ENCODE measurements at places on chromosomes 7 and 10.

- no peak for DNase-seq
Observed at GRCh38 chr7:159139202-159139601, 5.5 kb downstream of the VIPR2 start.

DNA sequence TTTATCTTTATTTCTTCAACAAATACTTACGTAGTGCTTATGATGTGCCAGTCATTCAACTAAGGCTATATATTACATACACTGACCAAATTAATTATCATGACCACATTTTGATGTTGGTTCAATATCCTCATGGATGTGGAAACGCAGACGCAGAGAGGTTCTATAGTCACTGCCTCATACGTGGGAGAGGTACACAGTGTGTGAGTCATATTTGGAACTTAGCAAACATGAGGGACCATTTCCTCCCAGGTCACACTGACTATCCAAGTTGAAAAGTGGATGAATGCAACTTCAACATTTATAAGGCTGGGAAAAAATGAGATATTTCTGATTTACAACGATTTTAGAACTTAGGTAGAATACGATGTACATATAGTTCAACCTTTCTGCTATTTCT lies 113.6 kb downstream of the PRLHR start:
- no peak for DNase-seq

DNA sequence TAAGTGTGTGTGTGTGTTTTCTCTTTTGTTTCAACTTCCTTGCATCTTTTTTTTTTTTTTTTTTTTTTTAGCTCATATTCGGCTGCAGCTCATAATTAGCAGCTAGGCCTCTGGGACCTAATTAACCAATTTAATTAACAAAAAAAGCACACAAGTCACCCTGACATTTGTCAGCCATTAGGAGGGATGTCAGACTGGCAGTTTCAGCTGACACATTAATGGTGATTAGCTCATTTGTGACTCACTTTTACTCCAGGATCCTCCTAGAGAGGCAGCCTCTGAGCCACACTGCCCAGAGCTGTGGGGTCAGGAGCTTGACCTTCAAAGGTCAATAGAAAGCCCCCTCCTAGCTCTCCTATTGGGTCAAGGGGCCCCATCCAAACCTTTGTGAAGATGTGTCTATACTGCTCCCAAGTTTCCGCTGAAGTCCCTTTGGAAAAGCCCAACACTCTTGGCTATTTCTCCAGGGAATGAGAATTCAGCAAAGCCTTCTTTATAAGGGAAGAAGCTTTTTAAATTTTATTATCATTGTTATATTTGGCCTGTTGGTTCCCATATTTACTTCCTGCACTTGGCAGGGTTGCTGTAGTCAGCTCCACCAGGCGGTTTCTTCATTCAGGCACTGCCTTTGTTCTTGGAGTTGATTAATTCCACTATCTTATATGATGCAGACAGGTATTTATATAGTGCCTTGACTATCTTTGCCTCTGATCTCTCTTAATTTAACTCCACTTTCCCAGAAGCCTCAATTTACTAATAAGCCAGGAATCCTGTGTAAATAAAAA lies 109.5 kb upstream of the HABP2 start:
- no peak for DNase-seq

GRCh38 chr7:53437336-53437735 lies 401.9 kb downstream of the POM121L12 start:
- DNase-seq = no peak

DNA sequence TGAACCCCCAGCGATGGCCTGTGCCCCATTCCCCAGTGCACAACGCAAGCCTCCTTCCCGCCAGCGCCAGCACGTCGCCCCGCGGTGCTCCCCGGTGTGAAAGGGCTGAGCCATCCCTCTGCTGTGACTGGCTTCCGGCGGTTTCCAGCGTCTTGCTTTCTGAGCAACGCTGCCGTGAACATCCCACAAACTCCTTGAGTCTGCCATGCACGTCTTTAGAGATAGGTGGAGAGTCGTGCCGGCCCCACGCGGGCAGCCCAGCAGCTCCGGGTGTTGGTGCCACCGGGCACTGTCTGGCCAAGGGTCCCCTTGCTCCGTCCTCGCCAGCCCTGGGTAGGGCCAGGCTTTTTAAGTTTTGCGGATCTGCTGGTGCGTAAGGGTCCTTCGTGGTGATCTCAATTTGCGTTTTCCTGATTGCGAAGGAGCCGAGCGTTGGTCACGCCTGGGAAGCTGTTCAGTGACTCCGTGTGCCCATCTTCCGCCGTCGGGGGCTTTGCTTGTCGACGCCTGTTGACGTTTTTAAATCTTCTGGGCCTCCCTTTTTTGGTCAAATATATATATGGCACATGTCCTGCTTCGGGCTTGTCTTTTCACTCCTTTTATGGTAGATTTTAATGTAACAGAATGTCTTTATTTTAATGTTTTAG lies 70.6 kb downstream of the FOXL3 start:
- DNase-seq = no peak
